ENCODE measurements at places on chromosomes 4 and X. TPM values are rescaled to one million over a fixed set of nuclear protein-coding genes. Genes with fewer than 3 reads are reported as not detected.

Gene RNF150
- total RNA-seq: not detected

Gene AFF2
- total RNA-seq: not detected

Gene CSN2
- total RNA-seq: not detected

Gene ARHGEF38
- total RNA-seq: not detected

Gene CXorf65
- not detected for total RNA-seq

Gene MAB21L2
- not detected for total RNA-seq

Gene ITGB1BP2
- total RNA-seq: 0.21 TPM

Gene DYNLT3
- total RNA-seq: 9.5 TPM

Gene KDR
- total RNA-seq: not detected

Gene MSL3
- total RNA-seq: 9.8 TPM

GRCh38 chrX:14941301-14941700, 68.1 kb downstream of the MOSPD2 start:
- no peak for DNase-seq

DNA sequence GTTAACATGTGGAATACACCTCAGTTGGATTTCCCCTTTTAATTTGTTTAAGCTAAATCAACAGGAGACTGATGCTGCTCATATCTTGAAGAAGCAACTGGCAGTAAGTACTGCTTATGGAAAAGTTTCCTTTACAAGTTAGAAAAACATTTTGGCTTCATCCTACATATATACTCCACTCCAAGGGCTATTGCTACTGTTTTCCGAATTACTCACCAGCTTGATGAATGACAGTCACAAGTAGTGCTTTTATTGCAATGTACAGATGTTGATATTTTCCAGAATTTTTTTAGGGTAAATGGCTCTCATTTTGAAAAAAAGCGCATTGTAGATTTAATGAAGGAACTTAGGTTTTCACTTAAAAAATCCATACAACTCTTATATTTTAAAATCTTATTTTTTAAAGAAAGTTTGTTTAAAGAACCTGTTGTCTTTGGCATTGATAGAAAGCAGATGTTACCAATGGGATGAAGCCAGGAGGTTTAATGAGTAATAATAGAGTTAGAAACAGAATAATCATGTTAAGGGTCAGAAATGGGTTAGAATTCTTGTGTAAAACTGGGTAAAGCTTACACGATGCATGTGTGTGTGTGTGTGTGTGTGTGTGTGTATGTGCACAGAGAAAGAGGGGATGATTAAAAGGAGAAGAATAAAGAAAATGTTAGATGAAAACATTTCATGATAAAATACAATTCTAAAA, 272.9 kb downstream of the CFAP299 start:
- DNase-seq: no peak

DNA sequence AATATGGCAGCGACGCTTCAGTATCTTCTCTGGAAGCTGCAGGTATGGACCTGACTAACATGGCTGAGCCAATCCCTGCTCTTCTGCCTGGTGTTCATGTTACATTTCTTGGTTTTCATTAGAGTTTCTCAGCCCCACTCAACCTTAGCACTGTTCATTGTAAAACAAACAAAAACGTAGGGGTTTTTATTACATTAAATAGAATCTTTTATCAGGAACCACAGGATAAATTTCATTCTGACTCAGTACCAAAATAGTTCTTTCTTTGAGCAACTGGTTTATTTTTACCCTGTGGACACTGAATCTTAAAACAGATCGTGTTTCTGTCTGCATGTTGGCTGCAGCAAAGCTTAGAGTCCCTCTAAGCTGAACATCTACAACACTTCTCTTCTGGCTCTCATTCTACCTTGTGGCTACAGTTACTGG, 27.1 kb downstream of the FHIP1A start:
- no peak for DNase-seq

- DNase-seq: no peak
Observed at GRCh38 chr4:80655662-80656061, 320.1 kb downstream of the CFAP299 start.

- DNase-seq: no peak
Observed at GRCh38 chr4:184958127-184958922, 60.0 kb upstream of the HELT start.

- DNase-seq: no peak
Observed at GRCh38 chrX:997631-998137, 214.8 kb downstream of the CRLF2 start.

DNA sequence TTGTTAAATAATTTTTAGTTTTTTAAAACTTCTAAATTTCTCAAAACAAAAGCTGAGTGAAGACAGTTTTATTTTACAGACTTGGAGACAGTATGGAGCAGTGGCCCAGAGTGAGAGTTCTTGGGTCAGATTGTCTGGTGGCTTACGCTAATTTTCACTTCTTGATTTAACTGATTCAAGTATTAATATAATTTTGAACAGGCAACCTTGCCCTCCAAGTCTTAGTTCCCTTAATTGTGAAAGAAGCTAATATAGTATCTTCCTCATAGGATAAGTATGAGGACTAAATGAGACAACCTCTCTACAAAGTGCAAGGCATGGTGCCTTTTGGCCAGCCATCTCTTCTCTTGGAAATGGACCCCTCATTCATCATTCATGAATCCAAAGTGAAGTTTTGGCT, 25.4 kb downstream of the ATP7A start:
- no peak for DNase-seq

GRCh38 chrX:30881797-30882196, 7.3 kb downstream of the TAB3 start:
- no peak for DNase-seq

- DNase-seq: no peak
Observed at GRCh38 chr4:147969573-147970385, 237.9 kb downstream of the ARHGAP10 start.

DNA sequence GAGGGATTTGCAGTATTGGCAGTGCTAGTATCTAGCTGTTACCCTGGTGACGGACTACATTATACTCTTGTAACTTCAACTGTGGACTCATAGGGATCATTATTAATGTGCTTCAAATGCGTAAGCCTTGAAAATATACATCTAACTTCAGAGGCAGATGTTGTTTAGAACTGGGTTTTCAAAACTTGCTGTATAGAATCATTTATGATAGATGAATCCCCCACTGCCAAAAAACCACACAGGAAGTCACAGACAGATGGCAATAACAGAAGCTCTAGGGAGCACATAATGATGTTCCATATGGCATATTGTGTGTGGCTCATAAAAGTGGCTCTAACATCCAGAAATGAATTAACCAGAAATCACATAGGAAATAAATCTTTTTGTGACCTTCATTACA, 62.3 kb upstream of the RELL1 start:
- DNase-seq: no peak

GRCh38 chr4:158769175-158769921, 522 bp downstream of the FNIP2 start:
- DNase-seq: no peak
